Stimulated activated CD4-positive, alpha-beta T cell treated with anti-CD3 and anti-CD28 coated beads, Interleukin-15, amount 100 ng/mL, for 1 hour (primary cell): ENCODE measurements at places on chromosomes 2 and 18.

DNA sequence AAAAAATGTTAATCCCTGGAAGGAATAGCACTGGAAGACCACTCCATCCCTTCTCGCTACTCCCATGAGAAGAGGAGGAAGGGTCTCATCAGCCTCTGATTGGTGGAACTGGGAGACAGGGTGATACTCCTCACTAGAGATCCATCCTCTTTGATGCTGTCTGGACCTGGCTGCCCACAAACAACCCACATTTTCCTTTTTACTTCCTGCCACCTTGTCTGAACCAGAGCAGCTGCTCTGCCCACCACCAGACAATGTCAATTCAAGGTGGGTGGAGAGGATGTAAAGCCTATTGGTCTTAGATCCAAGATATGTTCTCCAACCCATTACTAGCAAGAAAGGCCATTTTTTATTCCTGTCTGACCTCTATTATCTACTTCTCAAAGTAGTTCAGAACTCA lies 246.9 kb upstream of the TANK start:
- DNase-seq, result no peak

- no peak for DNase-seq
Observed at GRCh38 chr2:43448822-43449110, 147.1 kb downstream of the THADA start.

- no peak for DNase-seq
Observed at GRCh38 chr2:229910832-229911412, 10.9 kb downstream of the TRIP12 start.

DNA sequence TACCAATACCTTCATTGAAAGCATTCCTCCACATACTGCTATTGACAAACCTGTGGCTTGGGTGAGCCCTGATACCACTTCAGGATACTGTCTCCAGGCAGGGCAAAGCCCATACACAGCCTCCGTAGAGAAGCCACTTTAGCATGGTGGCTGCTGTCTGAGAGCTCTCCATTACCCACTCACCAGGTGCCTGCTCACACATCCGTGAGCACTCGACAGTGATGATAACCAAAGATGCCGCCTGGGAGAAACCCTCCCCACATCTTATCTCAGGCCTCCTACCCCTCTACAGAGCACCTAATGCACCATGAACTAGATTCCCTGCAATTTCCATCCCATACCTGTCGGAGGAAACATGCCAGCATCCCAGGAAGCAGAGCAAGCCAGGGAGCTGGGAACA lies 57.6 kb upstream of the KLHL29 start:
- DNase-seq, result no peak

- DNase-seq, result no peak
Observed at GRCh38 chr2:75560768-75561565, at the start of gene EVA1A. Gene EVA1A, minus strand, starts transcription at chr2:75560939. Its CDS starts 42,799 bp downstream, at chr2:75518140.

DNA sequence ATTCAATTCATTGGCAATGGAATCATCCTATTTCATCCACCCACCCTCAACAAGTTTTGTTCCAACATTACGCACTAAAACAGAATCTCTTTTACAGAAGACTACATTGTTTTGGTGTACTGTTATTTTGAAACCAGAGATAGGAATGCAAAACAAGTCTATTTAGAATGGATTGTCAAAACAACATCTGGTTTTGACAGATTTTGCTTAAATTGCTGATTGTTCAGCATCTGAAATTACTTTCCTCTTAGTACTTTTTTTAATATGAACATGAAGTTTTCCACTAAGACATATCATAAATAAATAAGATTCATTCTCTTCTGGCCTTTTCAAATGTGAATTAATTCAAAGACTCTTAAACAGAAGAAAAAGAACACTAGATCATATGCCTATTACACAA lies 323.9 kb upstream of the TFPI start:
- no peak for DNase-seq

DNA sequence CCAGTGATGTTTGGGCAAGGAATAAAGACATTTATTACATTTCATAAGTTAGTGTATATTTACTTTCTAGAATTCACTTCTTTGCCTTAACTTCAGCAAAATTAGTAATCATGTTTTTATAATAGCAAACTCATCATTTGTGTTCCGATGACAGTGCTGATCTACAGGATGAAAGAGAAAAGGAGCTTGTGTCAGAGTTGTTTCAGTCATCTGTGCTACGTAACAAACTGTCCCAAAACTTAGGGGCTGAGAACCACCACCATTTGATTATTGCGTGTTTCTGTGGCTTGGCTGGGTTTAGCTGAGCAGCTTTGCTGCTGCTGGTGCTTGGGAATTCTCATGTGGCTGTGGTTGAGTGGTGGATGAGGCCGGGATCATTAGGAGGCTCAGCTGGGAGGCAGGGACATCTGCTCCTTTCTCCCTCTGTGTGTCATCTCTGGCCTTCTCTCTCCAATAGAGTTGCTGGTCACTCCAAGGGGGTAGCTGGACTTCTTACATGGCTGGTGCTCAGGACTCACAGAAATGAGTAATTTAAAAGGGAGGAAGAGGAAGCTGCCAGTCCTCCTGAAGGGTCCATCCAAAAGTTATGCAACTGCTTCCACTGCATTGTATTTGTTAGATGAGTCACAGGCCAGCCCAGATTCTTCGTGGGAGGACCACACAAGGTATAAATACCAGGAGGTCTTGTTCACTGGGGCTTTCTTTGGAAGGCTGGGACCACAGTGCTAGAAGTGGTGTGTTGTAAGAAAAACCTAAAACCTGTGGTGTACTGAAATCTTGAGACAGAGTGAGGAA lies 43.4 kb upstream of the HAAO start:
- no peak for DNase-seq

- DNase-seq, result no peak
Observed at GRCh38 chr2:47251404-47251675, 96.2 kb upstream of the STPG4 start.

DNA sequence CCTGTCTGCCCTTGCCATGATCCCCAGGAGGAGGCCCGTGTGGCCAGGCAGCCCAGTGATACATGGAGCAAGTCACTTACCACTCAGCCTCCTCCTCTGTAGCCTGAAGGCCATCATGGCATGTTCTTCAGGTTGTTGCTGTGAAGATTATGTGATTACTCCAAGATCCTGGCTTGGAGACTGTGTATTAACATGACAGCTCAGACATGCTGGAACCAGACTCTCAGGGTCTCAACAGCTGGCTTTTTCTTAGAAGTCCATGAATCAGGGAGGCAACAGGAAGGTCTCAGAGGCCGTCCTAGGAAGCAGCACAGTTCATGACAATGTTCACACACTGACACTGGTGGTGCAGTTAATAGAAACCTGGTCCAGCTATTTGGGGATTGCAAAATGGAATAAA lies 158.6 kb upstream of the TWIST2 start:
- DNase-seq, result no peak

- DNase-seq, result no peak
Observed at GRCh38 chr2:212893216-212893615, 258.2 kb downstream of the IKZF2 start.

DNA sequence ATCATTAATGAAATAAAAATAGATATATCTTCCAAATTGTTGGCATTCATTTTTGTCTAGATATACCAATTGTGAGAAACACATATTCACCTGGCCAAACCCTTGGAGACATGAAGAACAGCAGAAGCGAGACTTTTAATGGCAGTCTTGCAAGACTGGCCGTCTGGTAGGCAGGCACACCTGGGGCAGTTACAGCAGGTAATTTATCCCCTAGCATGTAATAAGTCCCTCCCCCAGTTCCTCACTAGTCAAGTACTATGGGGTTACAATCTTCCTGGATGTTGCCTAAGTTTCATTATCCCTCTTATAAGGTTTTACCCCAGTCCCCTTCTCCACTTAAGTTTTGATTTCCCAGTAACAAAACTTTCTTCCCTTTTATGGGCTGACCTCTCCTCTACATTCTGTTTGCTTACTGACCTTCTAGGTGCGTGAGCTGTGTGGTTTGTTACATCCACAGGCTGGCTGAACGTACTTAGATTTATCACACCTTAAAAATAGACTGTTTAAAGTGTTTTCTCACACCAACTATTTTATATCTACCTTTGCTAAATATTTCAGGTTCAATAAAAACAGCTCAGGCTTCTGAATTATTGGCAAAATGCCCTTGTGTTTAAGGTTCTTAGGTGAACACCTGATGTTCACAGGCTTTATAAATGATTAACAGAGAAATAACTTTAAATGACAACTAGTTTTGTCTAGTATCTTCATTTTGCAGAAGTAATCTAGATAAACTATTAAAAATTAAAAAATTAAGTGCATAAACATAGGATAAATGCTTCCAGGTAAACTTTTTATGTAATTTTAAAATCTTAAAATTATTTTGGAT lies 365.0 kb upstream of the TFPI start:
- no peak for DNase-seq

DNA sequence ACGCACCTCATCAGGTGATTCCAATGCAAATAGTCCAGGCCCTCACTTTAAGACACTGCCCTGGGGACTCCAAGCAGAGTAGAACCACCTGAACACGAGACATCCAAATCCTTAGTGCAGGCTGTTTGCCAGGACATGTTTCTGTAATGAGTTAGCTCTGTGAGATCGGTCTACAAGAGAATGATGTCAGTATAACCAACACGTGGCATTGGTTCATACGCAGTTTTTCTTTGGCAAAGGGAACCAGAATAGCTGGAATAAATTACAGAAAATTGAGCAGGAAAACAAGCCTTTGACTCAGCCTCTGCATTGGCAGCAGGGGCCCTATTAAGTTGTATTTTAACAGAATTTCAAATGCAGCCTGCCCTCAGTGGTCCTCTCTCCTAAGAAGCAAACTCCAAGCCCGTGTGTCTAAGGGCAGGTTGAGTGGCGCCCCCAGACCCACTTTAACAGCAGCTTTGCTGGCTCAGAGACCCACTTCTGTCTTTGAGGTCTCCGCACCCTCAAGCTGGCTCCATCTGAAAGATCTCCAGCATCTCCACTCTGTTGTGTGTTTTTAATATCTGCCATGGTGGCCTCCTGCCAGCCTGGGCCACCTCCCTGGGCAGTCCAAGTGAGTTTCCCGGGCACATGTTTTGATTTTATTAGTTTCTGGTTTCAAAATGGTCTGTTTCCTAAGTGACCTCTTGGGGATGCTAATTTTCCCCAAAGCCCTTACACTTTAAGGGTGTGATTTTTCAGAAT lies 61.3 kb downstream of the ALPK2 start:
- DNase-seq, result no peak
